ENCODE measurements at places on chromosomes 3 and 15. TPM values are rescaled to one million over a fixed set of nuclear protein-coding genes. Genes with fewer than 3 reads are reported as not detected.

The USP13 gene
- 15.0 TPM for total RNA-seq

The MYEF2 gene
- total RNA-seq, result 89.3 TPM

The AGBL1 gene
- 1.7 TPM for total RNA-seq

The TBC1D2B gene
- 36.3 TPM for total RNA-seq

The VPS39 gene
- total RNA-seq, result 89.3 TPM

The SCN5A gene
- 1.1 TPM for total RNA-seq

The RPL35A gene
- total RNA-seq, result 311 TPM

The NR2F2 gene
- total RNA-seq, result 5.0 TPM

The ASB14 gene
- not detected for total RNA-seq

The XIRP1 gene
- total RNA-seq, result not detected

The CLEC3B gene
- 23.9 TPM for total RNA-seq

The NDN gene
- total RNA-seq, result 41.5 TPM

The SKOR1 gene
- 2.0 TPM for total RNA-seq

The TAMM41 gene
- 35.8 TPM for total RNA-seq

Data from dorsolateral prefrontal cortex (tissue), 122 donors.